GM06990 (cell line): ENCODE measurements at places on chromosomes 7 and 10.

GRCh38 chr7:23473844-23474093 is 3.5 kb upstream of the IGF2BP3 start:
- no peak for DNase-seq

DNA sequence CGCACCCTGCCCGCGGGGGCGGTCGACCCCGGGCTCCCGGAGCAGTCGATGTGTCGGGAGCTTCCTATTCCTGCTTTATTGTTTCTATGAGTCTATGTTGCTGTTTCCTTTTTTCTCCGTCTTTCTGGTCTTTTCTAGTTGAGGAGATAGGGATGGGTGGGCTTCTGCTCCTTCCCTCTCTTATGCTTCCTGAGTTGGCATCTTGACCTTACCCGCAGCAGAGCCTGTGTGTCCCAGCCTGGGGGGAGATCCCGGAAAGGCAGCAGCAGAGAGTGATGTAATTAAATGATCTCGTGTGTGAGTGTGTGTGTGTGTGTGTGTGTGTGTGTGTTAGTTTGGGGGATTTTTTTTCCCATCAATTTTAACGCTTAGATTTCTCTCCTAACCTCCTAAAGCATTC is 486 bp upstream of the SORCS1 start:
- no peak for DNase-seq

- no peak for DNase-seq
Measured at GRCh38 chr10:55474258-55474657, 673.2 kb upstream of the PCDH15 start.

DNA sequence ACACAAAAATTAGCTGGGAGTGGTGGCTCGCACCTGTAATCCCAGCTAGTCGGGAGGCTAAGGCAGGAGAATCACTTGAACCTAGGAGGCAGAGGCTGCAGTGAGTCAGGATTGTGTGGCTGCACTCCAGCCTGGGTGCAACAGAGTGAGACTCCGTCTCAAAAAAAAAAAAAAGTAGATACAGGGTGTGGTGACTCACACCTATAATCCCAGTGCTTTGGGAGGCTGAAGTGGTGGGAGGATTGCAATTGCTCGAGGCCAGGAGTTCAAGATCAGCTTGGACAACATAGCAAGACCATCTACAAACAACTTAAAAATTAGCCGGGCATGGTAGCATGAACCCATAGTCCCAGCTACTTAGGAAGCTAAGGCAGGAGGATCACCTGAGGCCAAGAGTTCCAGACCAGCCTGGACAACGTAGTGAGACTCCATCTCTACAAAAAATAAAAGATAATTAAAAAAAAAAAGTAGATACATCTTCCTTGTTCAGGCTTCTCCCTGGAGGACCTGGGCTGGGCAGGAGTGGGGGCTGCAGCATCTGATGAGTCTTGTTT is 2.0 kb downstream of the MOSPD3 start:
- DNase-seq: no peak

GRCh38 chr7:108603656-108604306 is 34.1 kb downstream of the DNAJB9 start:
- no peak for DNase-seq

- DNase-seq: no peak
Measured at GRCh38 chr7:33792041-33792440, 113.3 kb upstream of the BMPER start.

DNA sequence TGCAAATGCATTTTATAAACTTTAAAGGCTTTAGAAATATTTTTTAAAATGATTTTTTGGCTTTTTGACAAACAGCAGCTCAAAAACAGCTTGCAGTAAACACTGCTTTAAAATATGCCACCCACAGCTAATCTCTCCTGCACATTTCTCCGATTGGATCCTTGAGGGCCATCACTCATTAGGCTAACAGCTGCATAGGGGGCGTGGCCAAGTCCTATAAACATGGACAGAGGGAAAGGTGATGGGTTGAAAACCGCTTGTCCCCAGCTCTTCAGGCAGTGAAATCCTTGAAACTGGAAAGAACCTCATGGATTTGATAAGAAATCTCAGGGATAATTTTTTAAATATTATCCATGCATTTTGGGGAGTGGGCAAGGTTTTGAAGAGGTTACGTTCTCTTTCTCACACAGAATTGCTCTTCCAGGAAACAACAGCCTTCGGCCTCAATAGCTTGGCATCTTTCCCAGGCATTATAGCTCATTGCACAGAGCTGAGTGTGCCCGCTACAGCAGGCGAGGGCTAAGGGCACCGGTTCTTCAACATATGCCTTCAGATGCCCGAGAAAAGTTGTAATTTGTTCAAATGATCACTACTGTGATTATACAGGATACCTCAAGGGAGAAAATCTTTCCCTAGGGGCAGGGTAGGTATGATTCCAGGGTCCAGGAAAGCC is 1.7 kb downstream of the PLEKHS1 start:
- DNase-seq: no peak

DNA sequence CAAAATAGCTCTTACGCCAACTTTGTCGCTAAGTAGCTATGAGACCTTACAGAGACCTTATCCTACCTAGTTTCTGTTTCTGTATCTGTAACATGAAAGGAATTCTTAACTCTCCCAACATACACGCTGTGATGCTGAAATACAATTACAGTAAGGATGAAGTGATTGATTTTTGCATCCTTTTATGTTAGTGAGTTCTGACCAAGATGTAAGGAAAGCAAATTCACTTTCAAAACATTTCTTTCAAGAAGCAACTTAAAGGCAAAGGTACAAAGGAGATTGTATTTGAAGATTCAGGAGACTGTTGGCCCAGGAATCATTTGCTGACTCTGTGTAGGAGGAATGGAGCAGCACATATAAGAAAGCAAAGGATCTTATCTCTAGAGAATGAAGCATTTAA is 7.1 kb upstream of the ANK3 start:
- DNase-seq: no peak

DNA sequence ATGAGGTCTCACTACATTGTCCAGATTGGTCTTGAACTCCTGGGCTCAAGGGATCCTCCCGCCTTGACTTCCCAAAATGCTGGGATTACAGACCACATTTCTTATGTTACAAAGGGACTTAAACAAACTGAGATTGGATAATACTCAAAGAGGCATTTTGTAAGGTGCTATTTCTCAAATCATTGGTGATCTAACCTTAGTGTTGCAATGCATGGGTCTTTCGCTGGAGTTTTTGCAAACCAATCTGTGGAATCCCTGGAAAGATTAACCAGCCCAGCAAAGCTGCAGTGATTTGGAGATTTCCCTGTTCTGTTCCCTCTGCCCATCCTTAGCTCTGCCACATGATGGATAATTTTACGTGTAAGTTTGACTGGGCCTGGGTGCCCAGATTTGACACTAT is 20.4 kb upstream of the ECHDC3 start:
- no peak for DNase-seq

- no peak for DNase-seq
Measured at GRCh38 chr7:105887569-105888189, 11.3 kb upstream of the ATXN7L1 start.

DNA sequence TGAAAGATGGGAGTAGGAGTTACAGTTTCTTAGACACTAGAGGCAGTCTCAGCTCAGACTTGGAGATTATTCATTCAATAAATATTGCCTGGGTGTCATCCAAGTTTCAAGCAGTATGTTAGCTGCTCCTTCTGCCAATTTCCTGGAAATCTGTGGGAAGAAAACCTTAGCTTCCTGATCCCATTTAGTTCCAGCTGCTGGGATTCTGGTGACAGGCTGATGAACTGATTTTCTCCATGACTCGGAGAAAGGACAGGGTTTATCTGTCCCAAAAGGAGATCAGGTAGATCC is 95.8 kb downstream of the CLEC2L start:
- DNase-seq: no peak

DNA sequence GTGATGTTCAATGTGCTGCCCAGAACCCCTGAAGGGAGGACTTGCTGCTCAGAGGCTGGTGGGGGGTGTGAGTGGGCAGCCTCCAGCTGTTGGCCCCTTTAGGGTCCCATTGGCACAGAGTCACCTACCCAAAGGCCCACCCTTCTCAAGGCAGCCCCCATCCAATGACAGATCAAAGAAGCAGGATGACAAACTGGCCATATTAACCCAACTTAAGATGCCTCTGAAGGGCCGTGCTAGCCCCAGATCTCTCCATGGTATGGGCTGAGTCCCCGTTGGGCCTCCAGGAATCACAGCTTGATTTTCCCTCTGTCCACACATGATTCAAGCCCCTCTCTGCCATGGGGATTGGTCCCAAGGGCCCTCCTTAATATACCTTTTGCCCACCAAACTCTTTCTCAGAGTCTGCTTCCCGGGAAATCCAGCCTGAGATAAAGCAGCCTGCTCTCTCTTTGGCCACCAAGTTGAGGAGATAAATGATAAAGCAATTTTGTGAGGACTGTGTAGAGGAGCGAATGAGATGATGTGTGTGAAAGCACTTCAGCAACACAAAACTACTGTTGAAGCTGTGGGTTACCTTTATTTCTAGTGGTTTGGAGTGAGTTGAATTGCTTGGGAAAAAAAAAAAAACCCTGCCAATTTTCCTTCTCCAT is 38.2 kb upstream of the C10orf71 start:
- no peak for DNase-seq

GRCh38 chr7:24835643-24836042 is 78.4 kb upstream of the GSDME start:
- DNase-seq: no peak

GRCh38 chr7:23603632-23604295 is 6.6 kb downstream of the CCDC126 start:
- no peak for DNase-seq

- no peak for DNase-seq
Measured at GRCh38 chr10:114252883-114253282, 13.8 kb downstream of the VWA2 start.

DNA sequence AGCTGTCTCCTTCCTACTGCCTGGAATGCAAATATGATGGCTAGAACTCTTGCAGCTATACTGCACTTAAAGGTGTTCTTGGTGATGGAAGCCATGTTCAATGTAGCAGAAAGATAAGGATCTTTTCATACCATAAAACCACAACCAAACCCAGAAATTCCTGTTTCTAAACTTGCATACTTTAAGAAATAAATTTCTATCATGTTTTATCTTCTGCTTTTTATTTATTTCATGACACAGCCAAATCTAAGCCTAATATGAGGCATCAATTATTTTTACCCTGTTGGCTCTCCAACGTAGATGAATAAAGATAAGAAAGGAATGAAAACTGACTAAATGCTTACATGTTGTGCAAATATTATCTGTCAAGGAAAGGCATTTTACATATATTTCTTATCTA is 224.1 kb downstream of the DOCK4 start:
- no peak for DNase-seq

- peak; percentile 31 for DNase-seq
Measured at GRCh38 chr10:26780793-26781601, 79.8 kb downstream of the ABI1 start.

GRCh38 chr7:8254667-8255066 is 7.3 kb downstream of the ICA1 start:
- DNase-seq: no peak

DNA sequence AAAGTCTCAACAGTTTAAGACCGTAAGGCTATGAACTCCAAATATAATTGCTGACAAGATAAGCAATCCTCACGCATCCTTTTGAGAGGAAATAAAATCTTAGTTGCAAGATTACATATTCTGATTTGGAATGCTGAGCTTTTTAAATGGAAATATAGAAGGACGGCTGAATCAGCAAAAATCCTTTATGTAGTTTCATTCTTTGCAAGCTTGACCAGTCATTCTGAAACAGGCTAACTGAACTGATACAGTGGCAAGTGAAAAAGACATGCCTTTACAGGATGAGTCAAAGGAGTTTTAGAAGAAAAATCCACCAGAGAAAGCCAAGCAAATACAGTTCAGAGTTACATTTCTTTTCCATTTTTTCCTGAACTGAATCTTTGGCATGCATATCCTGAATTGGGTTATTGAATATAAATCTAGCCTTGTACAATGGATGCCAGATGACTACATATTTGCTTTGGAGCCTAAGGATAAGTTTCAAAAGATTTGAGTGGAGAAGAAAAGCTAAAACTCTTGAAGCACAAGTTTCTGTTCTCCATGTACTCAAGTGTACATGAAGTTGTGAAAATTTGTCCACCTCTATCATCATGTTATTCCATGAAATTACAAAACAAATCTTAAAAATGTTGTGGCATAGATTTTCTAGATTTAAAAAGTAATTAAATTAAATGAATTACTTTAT is 4.4 kb downstream of the VIM start:
- DNase-seq: peak; percentile 52

DNA sequence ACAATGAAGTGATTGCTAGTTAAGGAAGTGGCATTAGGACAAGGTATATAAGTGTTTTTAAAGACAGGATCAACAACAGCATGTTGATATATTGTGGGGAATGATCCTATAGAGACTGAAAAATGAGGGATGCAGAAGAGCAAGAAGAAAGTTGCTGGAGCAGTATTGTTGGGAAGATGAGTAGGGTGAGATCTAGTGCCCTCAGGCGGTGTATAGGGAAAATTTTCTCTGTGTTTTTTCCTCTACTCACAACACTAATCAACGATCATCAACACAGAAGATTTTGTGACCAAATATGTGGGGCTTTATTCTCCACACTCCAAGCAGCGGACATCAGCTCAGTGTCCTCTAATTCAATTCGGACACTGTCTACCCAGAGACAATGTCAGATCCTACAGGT is 9.6 kb upstream of the PTTG1IP2 start:
- DNase-seq: no peak

GRCh38 chr7:134287916-134288659 is 28.6 kb downstream of the SLC35B4 start:
- DNase-seq: no peak

DNA sequence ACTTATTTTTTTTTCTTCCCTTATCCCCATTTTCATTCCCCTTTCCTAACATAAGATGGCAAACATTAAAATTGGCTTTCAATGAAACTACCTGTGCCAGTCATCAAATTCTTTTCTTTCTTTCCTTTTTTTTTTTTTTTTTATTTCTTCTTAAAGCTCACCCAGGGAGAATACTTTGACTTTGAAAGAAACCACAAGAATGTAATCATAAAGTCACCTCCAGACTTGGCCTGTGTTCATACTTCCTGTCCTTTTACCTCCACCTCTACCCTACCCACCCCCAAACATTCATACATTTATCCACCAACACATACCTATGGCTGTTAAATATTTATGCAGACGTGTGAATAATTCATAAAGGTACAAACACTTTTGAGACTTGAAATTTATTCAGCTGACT is 254.6 kb downstream of the SLC25A13 start:
- DNase-seq: no peak

- no peak for DNase-seq
Measured at GRCh38 chr10:753530-753929, 64.1 kb upstream of the DIP2C start.
